ENCODE measurements at places on chromosomes 7 and 10.

- no peak for DNase-seq
Measured at GRCh38 chr10:119007211-119007574, 22.3 kb upstream of the NANOS1 start.

DNA sequence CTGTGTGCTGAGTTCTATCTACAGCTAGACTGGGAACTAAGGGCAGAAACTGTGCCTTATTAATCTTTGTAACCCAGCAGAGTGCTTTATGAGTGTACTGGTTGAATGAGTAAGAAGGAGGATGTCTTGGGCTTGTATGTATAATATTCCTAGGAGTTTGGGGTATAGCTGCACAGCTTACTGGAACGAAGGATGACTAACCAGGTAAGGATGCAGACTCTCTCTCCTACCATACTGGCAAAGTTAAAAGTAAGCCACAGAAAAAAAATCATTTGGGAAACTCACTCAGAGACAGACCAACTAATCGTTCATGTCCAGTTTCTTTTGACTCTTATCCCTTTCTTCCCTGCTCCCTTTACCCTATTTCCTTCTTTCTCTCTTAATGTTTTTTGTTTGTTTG lies 1.4 kb upstream of the DHTKD1 start:
- no peak for DNase-seq

DNA sequence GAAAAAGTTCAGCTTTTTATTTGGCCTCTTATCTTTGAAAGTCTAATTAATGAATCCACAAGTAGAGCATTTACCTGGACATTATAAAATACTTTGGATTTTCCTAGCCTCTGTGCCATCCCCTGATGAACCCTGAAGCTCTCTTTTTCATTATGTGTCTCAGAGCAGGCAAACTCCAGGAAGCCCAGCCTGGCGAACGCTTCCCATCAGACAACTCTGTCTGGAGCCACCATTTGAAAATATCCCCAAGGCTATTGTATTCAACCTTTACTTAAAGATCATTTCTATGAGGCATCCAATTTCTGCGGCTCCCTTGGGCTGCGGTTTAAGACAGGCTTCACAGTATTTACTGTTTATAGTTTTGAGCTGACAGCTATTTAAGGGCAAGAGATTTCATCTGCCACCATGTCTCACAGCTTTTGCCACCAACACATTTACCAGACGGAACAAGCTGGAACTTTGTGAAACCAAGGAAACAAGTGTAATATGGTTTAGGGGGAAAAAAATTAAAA lies 257.2 kb upstream of the GLI3 start:
- DNase-seq = no peak

DNA sequence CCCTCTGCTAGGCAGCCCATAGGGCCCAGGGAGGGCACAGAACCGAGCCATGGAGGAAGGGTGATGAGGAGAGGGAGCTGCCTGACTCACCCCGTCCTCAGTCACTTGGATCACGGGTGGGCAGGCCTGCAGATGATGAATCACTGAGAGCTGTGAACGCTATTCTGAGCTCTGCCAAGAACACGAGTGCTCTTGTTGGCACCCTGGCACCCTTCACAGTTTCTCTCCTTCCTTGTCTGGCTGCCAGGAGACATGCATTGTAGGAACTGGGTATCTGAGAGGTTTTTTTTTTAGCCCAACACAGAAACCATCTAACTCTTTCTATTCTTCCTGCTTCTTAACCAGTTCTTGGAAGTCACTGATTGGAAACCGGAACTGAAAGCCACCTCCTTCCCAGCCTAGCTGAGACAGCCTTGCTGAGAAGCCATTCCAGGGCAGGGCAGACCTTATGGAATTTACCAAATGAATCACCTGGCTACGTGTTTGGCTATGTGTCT lies 82.1 kb downstream of the SLC37A3 start:
- no peak for DNase-seq

GRCh38 chr10:57692255-57692980 lies 575.3 kb downstream of the IPMK start:
- DNase-seq = no peak

GRCh38 chr10:43983856-43984271 lies 335.2 kb upstream of the ZNF32 start:
- no peak for DNase-seq

DNA sequence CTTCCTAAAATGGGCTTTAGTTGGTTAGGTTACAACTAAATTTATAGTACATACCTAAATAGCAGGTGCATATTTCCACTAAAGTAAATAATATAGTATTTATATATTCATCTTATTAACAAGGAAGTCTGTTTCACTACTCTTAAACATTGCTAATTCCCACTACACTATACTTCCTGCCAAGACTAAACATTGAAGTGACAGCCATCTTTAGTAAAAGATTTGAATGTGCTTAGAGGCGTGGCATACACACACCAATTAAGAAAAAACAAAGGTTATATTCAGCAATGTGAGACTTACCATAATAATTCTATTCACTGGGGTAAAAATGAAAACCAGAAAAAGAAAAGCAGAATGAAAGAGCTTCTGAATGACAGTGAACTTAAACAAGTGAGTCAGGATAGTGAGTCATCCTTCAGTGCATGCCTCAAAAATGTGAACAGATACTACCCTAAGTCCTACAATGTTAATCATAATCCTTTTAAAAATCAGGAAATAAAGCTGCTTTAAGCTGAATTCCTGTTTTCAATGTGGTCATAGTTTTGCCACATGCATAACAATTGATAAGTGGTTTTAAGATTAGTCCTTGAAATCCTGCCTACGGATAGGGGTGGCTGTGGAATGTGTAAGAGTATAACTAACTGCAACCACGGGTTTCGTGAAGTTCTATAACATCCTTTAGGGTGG lies 59.4 kb downstream of the USP6NL start:
- peak; percentile 4 for DNase-seq

GRCh38 chr10:14565199-14565598 lies 209.5 kb downstream of the FAM107B start:
- no peak for DNase-seq

GRCh38 chr7:41420421-41420820 lies 282.5 kb downstream of the INHBA start:
- DNase-seq = no peak

DNA sequence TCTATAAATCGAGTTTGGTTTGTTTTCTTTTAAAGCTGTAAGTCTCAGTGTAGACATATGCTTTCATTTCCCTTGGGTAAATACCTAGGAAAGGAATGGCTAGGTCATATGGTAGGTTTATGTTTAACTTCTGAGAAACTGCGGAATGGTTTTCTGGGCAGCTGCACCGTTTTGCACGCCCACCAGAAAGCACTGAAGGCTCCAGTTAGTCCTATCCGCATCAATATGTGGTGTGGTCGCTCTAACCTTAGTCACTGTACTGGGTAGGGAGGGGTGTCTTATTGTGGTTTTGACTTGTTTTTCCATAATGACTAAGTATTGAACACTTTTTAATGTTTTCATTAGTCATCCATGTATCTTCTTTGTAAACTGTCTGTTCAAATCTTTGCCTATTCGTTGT lies 279.5 kb upstream of the AKR1E2 start:
- peak; percentile 27 for DNase-seq

DNA sequence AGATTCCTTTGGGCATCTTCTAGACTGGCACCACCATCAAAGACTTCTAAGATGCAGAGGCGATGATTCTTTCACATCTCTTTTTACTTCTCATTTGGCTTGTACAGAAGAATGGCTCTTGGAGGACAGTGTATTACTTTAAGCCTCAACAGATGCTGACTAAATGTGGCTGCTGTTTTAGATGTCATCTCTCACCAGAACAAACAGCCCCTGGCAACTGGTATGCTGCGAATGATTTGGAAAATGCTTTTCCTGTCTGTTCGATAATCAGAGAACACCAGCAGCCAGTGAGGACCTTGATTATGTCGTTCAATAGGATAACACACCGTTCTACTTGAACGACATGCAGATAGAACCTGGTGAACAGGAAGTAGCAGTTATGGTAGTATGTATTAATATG lies 131.8 kb downstream of the RNF216 start:
- no peak for DNase-seq

DNA sequence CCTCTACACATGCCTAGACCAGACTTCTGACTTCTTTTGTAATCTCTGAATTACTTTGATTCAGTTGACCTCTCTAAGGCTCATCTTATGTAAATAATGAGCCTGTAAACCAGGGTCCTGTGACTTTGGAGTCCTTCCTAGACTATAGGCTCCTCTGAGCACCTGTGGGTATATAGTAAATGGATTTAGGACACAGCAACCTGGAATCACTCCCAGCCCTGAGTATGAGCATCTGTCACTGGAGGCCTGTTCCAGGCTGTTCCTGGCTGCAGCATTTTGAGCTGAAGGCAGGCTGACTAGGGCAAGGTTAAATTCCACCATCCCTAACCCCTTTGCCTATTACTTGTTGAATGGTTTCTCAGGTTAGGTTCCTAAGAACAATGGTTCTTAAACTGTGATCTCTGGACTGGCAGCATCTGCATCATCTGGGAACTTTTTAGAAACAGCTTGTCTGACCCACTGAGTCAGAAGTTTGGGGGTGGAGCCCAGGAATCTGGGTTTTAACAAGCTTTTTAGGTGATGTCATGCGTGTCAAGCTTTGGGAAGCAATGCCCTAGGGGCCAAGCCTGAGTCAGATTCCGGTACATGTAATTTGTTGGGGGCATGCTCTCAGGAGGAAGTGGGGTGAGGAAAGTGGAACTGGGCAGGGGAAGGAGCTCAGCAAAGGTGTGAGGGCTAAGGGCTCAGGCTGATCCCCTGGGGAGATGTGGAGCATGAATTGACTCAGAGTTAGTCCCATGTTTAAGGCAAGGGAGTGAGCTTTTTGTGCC lies 28.2 kb downstream of the MINDY4 start:
- no peak for DNase-seq

DNA sequence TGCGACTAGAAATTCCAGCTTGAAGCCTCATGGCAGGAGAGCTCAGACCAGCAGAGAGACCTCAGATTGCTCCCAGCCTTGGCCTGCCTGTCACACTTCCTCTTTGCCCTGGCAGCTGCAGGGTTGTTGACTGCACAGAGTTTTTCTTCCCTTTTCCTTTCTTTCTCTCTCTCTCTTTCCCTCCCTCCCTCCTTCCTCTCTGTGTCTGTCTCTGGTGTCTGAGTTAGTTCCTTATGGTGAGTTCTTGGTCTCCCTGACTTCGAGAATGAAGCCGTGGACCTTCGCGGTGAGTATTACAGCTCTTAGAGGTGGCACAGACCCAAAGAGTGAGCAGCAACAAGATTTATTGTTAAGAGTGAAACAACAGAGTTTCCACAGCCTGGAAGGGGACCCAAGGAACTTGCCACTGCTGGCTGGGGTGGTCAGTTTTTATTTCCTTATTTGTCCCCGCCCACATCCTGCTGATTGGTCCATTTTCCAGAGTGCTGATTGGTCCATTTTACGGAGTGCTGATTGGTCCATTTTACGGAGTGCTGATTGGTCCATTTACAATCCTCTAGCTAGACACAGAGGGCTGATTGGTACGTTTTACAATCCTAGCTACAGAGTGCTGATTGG lies 266.3 kb downstream of the RPS24 start:
- DNase-seq = no peak

DNA sequence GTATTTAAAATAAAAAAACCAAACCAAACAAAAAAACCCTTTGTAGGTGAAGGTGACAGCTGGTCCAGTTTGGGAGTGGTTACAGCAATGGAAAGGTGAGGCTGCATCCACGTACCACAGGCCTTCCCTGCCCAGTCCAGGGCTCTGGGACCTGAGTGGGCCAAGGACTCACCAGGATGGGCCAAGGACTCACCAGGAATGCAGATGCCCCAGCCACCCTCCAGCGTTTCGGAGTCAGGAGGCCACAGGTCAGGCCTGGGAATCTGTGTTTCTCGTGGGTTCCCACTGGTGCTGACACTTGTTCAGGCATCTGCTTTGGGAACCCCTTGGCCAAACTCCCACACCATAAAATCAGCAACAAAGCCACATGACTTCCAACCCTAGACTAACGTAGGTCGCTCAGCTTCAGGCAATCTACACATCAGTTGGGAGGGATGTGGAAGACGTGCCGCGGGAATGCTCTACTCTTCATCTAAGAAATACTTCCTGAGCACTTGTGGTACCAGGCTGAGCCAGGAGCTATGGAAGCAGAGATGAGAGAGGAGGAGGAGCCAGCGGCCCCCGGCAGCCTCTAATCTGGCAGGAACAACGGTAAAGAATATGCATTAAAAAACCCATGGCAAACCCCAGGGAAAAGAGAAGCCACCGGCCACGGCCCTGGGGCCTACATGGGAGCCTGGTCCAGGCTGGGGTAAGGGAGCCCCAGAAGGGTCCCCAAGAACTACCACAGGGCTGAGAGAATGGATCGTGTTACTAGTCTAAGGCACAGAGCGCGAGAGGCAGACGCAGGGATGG lies 473.4 kb downstream of the PTPRN2 start:
- no peak for DNase-seq

GRCh38 chr10:32964270-32964669 lies 6.2 kb upstream of the ITGB1 start:
- no peak for DNase-seq

DNA sequence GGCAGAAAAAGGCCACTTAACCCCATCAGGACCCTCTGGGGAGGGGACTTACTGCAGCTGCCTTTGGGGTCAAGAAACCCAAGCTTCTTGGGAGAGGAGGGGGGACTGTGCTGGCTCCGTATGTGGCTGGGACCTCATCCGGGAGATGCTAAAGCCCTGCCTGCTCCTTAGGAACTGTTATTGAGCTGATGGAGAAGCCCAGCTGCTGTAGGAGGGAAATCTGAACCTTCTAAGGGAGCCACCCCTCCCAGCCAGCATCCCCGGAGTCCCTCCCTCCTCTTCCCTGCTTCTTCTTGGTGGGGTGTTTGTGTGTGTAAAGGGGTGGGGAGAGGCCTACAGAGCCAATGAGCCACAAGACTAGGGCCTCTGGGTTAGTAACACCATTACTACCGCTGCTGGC lies 8.2 kb downstream of the KCNIP2 start:
- no peak for DNase-seq

GRCh38 chr7:92667816-92668535 lies 77.8 kb upstream of the FAM133B start:
- no peak for DNase-seq

GRCh38 chr10:6347391-6347951 lies 144.7 kb downstream of the PFKFB3 start:
- peak; percentile 41 for DNase-seq

DNA sequence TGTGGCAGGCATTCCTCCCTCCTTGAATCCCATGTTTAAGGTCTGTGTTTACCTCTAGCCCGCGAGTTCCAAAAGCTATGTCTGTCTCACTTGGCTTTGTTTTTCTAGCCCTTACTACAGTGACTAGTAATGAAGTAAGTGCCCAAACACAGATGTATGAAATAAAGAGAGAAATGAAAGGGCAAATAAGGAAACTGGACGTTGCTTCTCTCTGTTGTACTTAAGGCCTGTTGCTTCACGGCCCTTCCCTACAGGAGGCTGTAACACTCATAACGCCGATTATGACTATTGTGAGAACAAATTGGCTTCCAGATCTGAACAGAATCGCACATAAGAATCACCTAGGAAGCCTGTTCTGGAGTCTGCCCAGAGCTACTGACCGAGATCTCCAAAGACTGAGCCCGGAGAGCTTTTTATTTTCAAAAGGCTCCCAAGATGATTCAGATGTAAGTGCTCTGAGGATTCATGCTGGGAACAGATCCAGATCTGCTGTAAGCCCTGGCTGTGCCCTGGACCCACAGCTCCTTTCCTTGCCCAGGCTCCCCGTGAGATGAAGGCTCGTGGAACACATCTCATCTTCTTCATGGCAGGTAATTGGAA lies 432.6 kb downstream of the SDK1 start:
- DNase-seq = no peak

- no peak for DNase-seq
Measured at GRCh38 chr10:123102673-123103072, 33.1 kb upstream of the HMX3 start.

All from CD4-positive, alpha-beta T cell treated with Interleukin-2 at 100 ng/mL for 4 hours (primary cell).